G401 (cell line): ENCODE measurements at places on chromosomes 7 and 10.
A peak's percentile ranks its signal among the peaks of the same experiment; 100 is the strongest.

- DNase-seq: no peak
These were observed 103.4 kb downstream of the ATXN7L1 start for GRCh38 chr7:105773030-105773460.

GRCh38 chr10:15796762-15797161 is 63.5 kb downstream of the MINDY3 start:
- no peak for DNase-seq

DNA sequence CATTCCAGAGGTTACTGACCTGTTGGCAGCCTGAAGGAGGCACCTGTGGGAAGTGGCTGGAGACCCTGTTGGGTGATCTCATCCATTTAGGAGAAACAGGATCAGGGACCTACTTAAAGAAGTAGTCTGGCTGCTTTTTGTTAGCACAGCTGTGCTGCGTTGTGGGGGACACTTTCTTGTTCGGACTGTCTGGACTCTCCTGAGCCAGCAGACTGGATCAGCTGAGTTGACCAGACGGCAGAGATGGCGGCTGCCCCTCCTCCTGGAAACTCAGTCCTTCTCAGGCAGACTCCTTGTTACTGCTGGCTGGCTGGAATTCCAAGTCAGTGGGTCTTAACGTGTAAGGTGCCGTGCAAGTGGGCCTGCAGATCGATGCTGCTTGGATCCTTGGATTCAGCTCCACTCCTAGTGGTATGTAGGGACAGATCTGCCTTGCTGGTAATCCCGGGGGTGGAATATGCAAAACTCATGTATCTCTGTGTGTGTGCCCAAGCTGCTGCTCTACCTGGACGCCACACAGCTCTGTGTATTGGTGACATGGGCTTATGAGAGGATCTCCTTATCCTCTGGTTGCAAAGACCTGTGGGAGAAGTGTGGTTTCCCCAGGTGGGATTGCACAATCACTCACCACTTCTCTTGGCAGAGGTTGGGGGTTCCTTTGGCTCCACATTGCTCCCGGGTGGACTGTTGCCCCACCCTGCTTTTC is 87.3 kb downstream of the CCSER2 start:
- no peak for DNase-seq

- DNase-seq: no peak
These were observed 151.1 kb downstream of the SEM1 start for GRCh38 chr7:96558530-96558929.

GRCh38 chr10:125811251-125811650 is 11.8 kb downstream of the UROS start:
- DNase-seq: no peak

GRCh38 chr10:132109341-132110110 is 43.8 kb downstream of the JAKMIP3 start:
- DNase-seq: no peak

DNA sequence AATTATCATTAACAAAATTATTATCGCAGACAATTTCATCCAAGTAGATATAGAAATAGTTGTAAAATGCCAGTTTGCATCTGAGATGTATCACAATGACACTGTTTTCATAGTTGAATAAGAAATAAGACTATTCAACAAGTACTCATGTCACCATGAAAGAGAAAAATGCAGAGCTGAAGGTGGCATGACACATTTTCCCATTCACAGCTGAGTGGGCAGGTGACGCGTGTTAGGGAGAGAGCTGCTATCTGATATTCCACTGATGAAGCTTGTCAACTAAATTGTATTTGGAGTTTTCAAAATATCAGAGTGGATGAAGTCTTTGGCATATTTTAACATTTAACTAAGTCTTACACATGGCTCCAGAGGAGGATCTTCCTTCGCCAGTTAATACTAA is 70.3 kb upstream of the HDAC9 start:
- no peak for DNase-seq

DNA sequence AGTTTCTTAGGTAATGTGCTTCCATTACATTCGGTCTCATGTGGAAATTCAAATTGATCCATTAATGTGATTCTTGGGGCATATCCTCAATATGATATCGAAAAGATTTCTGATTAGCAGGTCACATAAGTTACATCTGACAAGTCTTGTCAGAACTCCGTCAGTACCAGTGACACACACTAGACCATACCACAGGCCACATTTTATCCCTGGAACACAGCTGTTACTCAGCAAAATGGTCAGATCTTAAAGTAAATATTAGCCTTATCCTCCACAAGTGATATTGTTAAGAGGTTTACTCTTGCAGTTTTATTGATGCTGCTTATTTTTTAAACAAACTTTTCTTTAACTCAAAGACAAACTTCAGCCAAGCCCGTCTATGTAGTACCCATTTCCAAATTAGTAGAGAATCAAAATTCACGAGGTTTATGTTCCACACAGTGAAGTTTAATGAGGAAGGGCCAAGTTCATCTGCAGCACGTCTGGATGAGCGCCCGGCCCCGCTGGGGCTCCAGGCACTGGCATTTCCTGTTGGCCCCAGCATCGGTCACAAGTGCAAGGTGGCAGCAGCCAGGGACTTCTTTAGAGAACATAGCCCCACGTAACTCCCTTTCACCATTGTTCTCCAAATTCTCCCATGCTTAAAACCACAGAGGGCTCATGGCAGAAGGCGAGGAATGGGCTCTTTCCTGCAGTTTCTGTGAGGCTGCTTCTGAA is 132.2 kb downstream of the VIPR2 start:
- DNase-seq: peak; percentile 7

DNA sequence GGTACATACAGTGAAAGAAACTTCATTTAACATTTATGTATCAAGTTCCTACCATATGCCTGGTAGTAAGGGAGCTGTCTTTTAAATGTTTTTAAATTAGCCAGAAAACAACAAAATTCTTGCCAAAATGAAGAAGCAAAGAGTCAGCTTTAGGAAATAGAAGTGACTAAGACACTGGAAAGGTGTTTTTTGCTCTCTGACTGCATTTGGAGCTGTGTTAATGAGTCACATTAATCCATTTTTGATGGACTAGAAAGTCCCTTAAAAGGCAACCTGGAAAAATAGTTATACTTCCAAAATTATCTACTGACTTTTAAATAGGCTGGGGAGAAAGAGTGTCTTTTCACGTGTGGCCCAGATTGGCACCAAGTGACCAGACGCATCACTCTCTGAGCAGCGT is 3.9 kb upstream of the COL17A1 start:
- no peak for DNase-seq

- DNase-seq: no peak
These were observed 24.2 kb downstream of the DDC start for GRCh38 chr7:50540785-50541579.

- DNase-seq: no peak
These were observed 356.6 kb downstream of the PPP1R3A start for GRCh38 chr7:113562242-113562641.

DNA sequence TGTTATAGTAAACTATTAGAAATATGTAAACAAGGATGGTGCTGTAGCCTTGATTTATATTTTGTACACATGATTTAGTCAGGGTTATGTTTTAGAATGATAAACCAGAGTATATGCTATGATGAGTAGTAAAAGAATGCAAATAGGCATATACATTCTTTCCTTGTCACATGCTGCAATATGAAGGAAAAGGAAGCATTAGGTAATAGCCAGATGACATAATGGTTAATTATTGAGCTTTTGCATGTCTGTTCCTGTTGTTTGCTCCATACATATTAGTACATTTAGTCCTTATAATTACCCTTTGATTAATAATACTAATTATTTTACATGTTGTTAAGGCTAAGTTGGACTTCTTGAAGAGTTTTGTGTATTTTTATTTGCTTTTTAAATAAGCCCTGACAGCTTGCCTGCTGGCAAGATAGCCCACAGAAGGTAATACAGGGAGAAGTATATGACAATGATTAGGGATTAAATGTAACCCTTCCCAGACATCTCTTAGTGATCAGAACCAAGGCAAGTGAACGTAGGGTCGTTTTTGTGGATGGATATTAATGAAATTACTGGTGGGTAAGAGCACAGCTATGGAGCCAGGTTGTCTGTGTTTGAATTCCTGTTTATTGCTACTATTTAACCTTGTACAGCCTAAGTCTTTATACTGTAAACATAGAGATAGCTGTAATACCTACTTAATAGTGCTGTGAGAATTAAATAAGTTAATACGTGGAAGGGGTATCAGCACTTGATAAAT is 68.4 kb downstream of the PHTF2 start:
- DNase-seq: no peak

- DNase-seq: no peak
These were observed 68.5 kb downstream of the DIP2C start for GRCh38 chr10:620971-621370.

DNA sequence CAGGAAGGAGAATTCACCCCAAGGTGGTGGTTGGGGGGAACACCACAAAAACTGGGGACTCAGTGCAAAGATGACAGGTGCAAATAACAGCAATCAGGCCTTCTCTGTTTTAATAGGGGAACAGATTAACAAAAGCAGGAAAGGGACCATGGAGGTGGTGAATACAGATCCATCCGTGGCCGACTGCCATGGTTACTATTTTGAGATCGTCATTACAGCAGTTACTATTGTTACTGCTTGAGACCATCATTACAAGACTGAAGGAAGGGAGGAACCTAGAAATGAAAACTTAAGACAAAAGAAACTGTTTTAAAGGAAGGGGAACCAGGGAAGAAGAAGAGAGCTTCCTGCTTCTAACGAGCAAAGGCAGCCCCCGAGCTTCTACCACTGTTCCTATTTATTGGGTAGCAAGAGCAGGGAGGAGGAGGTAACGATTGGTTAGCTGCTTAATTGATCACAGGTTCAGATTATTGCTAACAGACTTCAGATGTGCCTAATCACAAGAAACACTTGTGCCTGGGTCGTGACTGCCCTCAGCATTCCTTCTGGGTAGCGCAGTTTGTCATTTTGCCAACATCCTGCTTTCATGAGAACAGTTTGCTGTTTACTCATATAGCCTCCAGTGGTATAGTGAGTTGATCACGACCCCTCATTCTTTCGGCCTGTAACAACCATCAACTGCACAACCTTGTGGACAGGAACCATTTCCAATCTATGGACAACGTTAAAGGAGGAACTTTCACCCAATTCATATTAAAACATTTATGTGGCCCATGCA is 216.3 kb downstream of the CHCHD3 start:
- no peak for DNase-seq

DNA sequence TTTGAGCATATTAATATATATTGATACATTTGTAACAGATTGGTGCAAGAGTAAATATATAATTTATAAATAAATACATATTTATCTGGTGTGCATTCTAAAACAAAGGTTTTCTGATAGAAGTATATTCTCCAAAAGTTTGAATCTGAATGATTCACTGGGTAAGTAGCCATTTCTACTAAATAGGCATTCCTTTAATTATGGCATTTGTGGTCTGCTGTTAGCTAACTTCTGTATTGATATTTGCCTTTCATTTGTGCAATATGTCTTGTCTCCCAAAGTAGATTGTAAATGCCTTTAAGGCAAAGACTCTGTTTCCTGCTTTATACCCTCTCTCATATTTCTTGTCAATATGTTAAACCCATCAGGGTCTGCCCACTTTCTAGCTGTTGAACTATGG is 11.1 kb upstream of the ARID5B start:
- DNase-seq: no peak

- DNase-seq: peak; percentile 4
These were observed 16.2 kb upstream of the NME8 start for GRCh38 chr7:37832194-37832593.

DNA sequence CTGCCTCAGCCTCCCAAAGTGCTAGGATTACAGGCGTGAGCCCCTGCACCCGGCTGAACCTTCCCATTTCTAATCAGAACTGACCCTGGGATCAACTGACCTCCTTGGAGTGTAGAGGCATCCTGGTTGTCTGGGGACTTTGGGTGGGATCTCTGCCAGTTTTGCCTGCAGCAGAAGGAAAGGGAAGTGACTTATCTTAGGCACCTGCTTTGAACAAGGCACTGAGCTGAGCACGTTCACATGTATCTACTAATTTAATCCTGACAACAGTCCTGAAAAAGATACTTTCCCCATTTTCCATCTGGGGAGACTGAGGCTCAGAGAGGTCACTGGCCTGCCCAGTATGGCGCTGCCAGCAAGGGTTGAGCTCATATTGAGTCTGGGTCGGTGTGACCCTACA is 153.4 kb downstream of the CUX1 start:
- DNase-seq: no peak

- no peak for DNase-seq
These were observed 434.4 kb downstream of the AUTS2 start for GRCh38 chr7:70032649-70033048.

- peak; percentile 4 for DNase-seq
These were observed 217.2 kb downstream of the TWIST1 start for GRCh38 chr7:18900236-18900635.

DNA sequence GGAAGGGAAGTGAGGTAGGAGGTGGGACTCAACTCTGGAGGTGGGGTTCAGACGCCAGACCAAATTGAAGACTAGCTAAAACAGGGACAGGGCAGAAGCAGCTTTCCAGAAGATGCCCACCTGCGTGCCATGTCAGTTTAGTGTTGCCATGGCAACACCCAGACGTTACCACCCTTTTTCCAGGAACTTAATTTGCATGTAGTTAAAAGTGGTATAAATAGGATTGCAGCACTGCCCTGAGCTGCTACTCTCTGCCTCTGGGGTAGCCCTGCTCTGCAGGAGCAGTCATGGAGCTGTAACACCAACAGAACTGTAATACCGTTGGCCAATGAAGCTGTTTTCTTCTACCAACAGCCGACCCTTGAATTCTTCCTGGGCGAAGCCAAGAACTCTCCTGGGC is 93.8 kb downstream of the PRKCQ start:
- DNase-seq: no peak

DNA sequence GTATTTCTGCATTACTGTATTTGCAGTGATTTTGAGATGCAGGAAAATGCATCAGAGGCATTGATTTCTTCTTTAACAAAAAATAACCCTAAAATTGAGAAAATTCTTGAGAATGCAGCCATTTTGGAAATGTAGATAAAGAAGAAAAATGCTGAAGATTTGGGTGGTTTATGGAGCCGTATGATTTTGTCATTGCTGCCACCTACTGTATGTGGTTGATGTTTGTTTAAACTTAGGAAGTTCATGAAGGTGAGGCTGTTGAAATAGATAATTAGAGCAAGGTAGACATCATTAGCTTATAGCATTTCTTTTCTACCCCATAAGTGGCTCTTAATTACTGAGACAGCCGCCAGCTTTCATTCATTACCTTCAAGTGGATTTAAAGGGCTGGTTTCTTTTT is 92.1 kb upstream of the SAMD8 start:
- peak; percentile 83 for DNase-seq

DNA sequence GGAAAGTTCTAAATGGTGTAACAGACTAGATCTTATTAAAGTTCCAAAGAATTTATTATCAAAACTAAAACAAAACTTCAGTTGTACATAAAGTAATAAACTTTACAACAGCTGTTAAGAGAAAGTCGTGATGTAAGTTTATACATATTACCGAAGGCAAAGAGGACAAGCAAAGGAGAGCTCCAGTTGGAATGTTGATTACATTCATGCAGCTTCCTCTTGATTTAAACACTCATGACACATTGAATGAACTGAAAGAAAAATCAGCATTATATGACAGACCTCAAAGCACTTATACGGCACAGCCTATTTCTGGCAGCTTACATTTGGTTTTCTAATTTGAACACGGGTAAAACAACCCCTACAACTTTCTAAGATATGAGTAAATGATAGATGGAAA is 13.6 kb downstream of the SRI start:
- no peak for DNase-seq
